ENCODE measurements at places on chromosomes 3 and 15. TPM values are rescaled to one million over a fixed set of nuclear protein-coding genes. Genes with fewer than 3 reads are reported as not detected.

ZNF80 gene
- total RNA-seq, result not detected

CYP11A1 gene
- total RNA-seq, result 1.9 TPM

ANKUB1 gene
- not detected for total RNA-seq

UROC1 gene
- total RNA-seq, result not detected

FMN1 gene
- total RNA-seq, result not detected

ERICH6 gene
- total RNA-seq, result not detected

BUB1B gene
- 5.0 TPM for total RNA-seq

FBXW12 gene
- not detected for total RNA-seq

DLL4 gene
- total RNA-seq, result 0.54 TPM

SECISBP2L gene
- total RNA-seq, result 24.5 TPM

GOLGA6L10 gene
- total RNA-seq, result not detected

GPR62 gene
- total RNA-seq, result not detected

FBXO40 gene
- total RNA-seq, result not detected

FAM227B gene
- total RNA-seq, result 7.6 TPM

AGTR1 gene
- total RNA-seq, result 3.1 TPM

SHQ1 gene
- 23.8 TPM for total RNA-seq

Data from cardiac atrium fibroblast (primary cell).